ENCODE measurements at places on chromosomes 13 and 19.

DNA sequence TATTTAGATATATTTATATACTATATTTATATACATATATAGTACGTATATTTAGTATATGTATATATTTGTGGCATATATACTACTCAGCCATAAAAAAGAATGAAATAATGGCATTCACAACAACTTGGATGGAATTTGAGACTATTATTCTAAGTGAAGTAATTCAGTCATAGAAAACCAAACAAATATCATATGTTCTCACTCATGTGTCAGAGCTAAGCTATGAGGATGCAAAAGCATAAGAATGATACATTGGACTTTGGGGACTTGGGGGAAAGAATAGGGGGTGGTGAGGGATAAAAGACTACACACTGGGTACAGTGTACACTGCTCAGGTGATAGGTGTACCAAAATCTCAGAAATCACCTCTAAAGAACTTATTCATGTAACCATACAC lies 1015.7 kb downstream of the EFNB2 start:
- DNase-seq: no peak

- DNase-seq: no peak
These were observed 1.2 kb downstream of the ZFP36 start for GRCh38 chr19:39407660-39408391.

DNA sequence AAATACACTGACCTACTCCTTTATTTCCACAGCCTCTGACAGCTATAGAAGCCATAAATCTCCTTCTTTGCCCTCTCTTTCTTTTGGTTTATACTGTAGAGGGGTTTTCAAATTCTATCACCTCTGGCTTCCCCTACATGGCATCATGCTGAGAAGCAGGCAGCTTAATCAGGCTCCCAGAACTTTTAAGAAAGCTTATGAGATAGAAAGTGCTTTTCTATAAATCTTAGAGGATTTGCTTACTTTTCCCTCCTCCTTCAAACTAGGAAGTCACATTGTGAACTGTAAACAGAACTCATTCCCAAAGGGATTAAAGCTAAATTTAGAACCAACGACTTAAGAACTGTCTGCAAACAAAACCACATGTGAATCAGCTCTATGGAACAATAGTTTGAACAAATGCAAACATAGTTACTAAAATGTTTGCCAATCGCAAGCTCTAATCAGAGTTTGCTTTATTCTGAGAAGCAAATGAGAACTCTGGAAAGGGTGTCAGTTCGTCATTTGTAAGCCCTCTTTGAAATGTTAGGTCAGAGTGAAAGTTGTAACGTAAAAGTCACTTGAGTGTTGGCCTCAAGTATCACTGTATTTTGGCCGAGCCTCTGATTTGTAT lies 344.1 kb downstream of the RFC3 start:
- DNase-seq: no peak

GRCh38 chr13:111281751-111282311 lies 38.6 kb upstream of the TEX29 start:
- no peak for DNase-seq

DNA sequence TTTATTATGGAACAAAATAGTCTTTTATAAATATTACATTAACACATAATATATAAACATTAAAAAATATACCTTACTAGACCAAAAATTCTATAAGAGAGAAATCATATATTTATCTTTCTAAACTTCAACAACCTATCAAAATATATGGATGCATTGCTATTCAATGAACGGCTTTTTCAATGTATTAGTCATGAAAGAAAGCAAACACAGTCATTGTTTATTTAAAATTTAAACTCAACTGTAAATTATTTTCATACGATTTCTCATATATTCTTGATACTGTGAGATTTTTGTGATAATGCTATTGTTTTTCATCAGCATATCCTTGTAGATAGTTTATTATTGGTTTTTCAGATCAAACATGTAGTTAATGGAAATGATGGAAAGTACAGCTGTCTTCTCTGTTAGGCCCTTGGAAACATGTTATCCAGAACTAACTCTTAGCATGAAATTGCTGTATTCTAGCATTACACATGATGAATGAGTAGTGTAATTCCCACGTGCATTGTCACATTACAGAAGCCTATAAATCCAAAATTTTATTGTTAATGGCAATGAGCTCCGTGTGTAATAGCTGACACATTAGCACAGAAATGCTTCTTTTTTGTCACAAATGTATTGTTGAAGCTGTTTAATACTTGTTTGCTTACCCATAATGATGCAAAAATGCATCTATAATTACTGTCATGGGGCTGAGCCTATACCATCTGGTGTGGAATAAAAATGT lies 1639.9 kb downstream of the SLITRK5 start:
- DNase-seq: no peak

DNA sequence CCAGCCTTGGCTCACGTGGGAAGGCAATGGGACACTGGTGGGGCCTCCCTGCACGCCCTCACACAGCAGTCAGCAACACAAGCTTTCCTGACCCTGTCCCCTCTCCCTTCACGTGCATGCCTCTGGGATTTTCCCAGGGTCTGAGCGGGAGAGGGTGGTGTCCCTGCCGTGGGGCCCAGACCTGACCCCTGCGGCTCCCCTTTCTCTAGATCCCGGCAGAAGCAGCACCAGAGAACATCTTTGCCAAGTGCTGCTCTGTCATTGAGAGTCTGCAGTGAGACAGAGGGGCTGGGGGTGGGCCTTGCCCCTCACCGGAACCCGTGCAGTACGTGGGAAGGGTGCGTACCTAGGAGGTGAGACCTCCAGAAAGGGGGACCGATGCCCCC lies 12.6 kb downstream of the KHSRP start:
- DNase-seq: no peak

DNA sequence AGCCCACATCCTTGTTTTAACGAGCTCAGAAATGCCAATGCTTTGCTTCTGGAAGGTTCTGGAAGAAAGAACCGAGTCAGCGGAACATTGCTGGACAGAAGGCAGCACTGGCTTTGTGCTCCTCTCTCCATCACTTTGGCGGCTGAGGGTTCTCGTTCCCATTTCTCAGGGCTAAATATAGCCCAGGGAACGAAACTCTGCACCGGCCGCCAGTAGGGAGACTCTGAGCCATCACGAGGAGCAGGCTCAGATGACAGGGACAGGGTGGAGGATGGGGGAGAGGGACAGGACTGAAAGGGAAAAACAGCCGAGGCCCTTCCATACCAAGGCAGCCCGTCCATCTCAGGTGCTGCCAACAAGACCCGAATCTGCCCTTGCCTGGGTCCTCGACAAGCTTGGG lies 166.4 kb downstream of the CACNA1A start:
- DNase-seq: no peak

DNA sequence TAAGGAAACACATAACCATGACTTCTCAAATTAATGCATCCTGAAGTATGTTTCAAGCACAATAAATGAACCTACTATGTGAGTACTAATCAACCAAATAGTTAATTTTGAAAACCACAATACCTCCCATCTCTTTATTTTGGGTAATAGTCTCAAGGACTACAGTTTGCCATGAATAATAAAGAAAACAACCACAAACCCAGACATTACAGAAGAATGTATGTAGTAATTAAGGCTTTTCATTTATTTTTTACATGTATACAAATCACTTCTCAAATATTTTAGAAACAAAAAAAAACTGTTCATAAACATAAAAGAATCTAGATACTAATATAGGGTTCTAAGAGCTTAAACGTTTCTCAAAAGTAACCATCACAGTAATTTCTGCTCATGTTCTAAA lies 6.8 kb downstream of the KATNAL1 start:
- no peak for DNase-seq

GRCh38 chr19:37329686-37330085 lies 41.2 kb upstream of the ZNF527 start:
- peak; percentile 59 for DNase-seq
